Nephron progenitor cell (in vitro differentiated cells): ENCODE measurements at places on chromosomes 4 and X.

DNA sequence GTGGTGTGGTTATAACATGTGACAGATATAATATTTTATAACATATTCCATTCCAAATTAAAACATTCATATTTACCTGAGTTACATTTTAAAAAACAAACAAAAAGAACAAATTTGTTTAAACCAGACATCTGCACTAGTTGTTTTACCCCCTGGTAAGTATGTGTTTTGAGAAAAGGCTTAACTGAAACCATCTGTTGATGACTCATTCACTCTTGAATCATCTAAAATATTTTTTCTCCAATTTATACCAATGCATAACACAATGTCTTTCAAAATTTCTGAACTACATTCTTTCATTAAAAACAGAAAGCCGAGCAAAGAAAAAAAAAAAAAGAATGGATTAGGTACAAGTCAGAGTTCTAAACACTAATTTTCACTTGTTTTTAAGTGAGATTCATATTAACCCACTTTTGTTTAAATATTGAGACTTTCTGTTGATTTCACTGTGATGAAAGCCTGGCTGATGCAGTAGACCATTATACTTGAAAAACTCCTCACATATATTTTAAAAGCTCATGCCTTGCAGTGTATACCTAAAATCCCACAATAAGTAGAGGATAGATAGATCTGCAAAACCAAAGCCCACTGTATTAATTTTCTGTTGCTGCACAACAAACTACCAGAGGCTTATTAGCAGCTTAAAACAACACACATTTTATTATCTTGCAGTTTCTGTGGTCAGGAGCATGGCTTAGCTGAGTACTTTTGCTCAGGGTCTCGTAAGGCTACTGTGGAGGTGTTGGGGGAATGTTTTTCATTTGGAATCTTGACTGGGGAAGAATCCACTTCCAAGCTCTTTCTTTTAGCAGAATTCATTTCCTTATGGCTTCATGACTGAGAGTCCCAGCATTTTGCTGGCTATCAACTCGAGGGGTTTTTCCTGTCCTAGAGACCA is 221.5 kb downstream of the PCDH18 start:
- DNase-seq: no peak
- H3K27me3 ChIP-seq: no peaks in the 10 kb centered on the region
- H3K27ac ChIP-seq: no peak overlapping the region
- no peaks in the 10 kb centered on the region for H3K4me1 ChIP-seq

DNA sequence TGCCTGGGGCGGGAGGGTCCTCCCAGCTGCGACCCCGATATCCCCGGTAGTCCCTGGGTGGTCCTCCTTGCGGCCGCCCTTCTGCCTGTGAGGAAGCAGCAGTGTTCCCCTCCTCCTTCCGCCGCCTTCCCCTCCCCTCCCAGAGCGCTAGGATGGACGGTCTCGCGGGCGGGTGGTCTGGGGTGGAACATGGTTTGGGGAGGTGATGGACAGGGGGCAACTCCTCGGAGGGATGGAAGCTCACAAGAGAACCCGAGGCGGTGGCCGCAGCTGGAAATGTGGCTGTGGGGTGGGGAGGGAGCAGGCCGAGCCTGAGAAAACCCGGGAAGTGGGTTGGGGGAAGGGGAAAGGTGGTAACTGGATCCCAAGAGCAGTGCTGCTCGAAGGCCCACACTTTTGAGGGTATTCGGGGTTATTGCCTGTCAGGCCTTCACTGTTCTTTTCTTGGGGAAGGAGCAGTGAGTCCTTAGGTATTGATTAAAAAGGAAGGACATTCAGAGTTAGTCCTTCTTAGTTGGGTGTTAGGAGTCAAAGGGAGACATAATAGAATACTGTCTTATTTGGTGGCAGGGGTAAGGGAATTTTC is 581 bp downstream of the UBE2K start:
- H3K27me3 ChIP-seq: no peaks in the 10 kb centered on the region
- H3K36me3 ChIP-seq: peaks cover 18% of the 10 kb centered on the region
- H3K27ac ChIP-seq: peak overlapping the region; percentile 99

DNA sequence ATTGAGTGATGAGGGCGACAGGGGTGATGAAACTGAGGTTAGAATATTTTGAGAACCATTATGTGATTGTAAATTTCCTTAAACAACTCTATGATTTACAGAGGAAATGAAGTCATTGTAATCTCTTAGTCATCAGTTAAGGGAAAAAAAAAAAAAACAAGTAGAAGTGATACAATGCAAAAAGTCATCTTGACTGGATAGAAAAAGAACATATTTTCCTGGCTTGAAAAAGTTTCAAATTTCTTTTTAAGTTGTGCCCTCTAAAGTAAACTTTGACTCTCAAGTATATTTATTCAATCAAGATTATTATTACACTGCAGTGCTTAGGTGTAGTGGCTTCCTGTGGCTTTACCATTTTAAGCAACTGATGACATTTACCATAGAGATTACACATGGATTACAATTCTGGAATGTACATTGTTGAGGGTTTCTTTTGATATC is 40.6 kb downstream of the GABRB1 start:
- no peaks in the 10 kb centered on the region for H3K27me3 ChIP-seq
- DNase-seq: no peak
- H3K27ac ChIP-seq: no peak overlapping the region
- no peak overlapping the region for H3K4me3 ChIP-seq

GRCh38 chr4:169341490-169341889 is 70.7 kb upstream of the SH3RF1 start:
- no peaks in the 10 kb centered on the region for H3K4me1 ChIP-seq
- H3K27ac ChIP-seq: no peak overlapping the region
- no peak overlapping the region for H3K4me3 ChIP-seq
- no peak for DNase-seq

- H3K36me3 ChIP-seq: no peaks in the 10 kb centered on the region
- peaks cover 16% of the 10 kb centered on the region for H3K4me1 ChIP-seq
- H3K4me3 ChIP-seq: no peak overlapping the region
- H3K27ac ChIP-seq: no peak overlapping the region
- H3K27me3 ChIP-seq: no peaks in the 10 kb centered on the region
- DNase-seq: no peak
Observed at GRCh38 chr4:101259876-101260275, 87.5 kb downstream of the PPP3CA start.

GRCh38 chr4:152500275-152500674 is 35.6 kb downstream of the FBXW7 start:
- peaks cover 15% of the 10 kb centered on the region for H3K4me1 ChIP-seq
- peaks cover 5% of the 10 kb centered on the region for H3K36me3 ChIP-seq
- peaks cover 3% of the 10 kb centered on the region for H3K27me3 ChIP-seq
- no peak overlapping the region for H3K4me3 ChIP-seq

DNA sequence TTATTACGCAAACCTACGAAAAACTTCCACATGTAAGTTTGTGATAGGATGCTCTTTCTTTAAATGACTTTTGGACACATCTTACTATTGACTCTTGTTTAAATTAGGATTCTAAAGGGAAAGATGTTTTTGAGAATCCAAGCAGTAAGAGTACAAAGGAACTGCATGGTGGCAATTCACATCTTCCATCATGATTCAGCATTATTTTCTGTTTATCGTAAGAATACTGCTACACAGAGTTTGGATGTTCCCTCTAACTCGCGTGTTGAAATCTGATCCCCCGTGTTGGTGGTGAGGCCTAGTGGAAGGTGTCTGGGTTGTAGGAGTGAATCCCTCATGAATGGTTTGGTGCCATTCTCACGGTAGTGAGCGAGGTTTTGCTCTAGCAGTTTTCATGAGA is 371.8 kb upstream of the FTHL17 start:
- H3K4me3 ChIP-seq: no peak overlapping the region
- no peak for DNase-seq
- no peaks in the 10 kb centered on the region for H3K27me3 ChIP-seq
- no peaks in the 10 kb centered on the region for H3K36me3 ChIP-seq
- H3K27ac ChIP-seq: no peak overlapping the region

GRCh38 chrX:53077207-53078197 is 4.7 kb upstream of the TSPYL2 start:
- H3K4me1 ChIP-seq: peaks cover 33% of the 10 kb centered on the region
- peaks cover 8% of the 10 kb centered on the region for H3K36me3 ChIP-seq
- DNase-seq: no peak
- H3K27me3 ChIP-seq: peaks cover 3% of the 10 kb centered on the region

DNA sequence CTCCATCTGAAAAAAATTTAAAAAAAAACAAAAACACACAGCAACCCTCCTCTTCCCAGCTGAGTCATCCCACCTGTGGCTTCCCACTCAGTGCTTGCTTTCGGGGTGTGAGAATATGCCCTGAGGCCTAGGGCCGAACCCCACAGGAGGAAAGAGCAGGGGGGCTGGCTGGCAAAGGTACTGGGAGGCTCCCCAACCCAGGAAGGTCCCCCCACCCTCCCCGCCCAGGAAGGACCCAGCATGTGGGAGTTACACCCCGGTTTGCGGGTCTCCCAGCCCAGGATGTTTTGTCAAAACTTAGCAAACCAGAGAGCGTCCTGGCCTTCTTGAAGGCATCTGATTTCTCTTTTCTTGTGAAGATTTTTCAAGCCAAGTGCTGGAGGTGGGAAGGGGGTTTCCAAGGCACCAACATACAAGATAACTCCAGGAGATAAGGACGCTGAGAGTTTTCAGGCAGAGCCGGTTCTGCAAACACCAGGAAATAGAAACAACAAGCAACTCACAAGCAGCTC is 25.7 kb upstream of the CSF2RA start:
- H3K4me3 ChIP-seq: no peak overlapping the region
- no peaks in the 10 kb centered on the region for H3K36me3 ChIP-seq
- no peaks in the 10 kb centered on the region for H3K27me3 ChIP-seq
- no peak for DNase-seq
- peaks cover 4% of the 10 kb centered on the region for H3K4me1 ChIP-seq

DNA sequence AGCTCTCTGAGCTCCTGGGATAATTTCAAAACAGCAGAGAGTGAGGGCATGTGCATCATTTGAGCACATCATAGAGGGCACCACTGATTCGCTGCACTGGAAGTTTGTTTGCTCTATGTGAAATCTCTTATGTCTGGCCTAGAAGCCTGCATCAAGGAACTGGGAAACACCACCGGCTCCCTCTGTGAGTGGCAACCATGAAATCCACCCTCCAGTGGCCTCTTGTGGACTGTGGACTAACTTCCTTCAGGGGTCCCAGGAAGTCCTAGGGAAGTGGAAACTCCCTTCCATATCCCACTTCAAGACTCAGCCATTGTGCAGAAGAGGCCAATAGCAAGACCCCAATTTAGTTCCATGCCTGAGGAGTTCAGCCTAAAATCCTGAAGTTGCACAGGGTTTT is 48.0 kb upstream of the IGFBP7 start:
- DNase-seq: no peak
- H3K27me3 ChIP-seq: no peaks in the 10 kb centered on the region
- H3K27ac ChIP-seq: no peak overlapping the region
- peaks cover 10% of the 10 kb centered on the region for H3K4me1 ChIP-seq
- H3K36me3 ChIP-seq: peaks cover 15% of the 10 kb centered on the region

- no peak for DNase-seq
- no peaks in the 10 kb centered on the region for H3K36me3 ChIP-seq
- no peak overlapping the region for H3K27ac ChIP-seq
Observed at GRCh38 chr4:8341691-8342090, 72.1 kb downstream of the HTRA3 start.

DNA sequence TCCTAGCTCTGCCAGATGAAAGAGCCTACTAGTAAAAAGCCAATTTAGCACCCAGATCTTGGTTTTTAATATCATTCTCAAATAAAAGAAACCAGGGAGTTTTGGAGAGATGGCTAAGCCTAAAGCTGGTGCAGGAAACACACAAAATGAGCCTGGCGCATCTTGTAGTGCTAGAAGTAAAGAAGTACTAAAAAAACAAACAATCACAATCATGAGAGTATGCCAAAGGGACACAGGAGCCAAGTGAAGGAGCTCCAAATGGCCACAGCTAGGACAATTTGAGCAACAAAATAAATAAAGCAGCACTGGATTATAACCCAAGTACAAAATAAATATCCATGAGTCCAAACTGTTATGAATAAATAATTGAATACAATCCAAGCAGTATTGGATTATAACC is 37.8 kb upstream of the HCCS start:
- H3K27ac ChIP-seq: no peak overlapping the region
- no peaks in the 10 kb centered on the region for H3K4me1 ChIP-seq
- no peak overlapping the region for H3K4me3 ChIP-seq
- H3K36me3 ChIP-seq: no peaks in the 10 kb centered on the region

GRCh38 chrX:57933321-57933720 is 23.1 kb upstream of the ZXDA start:
- H3K4me1 ChIP-seq: no peaks in the 10 kb centered on the region
- H3K27me3 ChIP-seq: no peaks in the 10 kb centered on the region
- H3K36me3 ChIP-seq: no peaks in the 10 kb centered on the region
- H3K27ac ChIP-seq: no peak overlapping the region
- no peak for DNase-seq
